ENCODE measurements at places on chromosomes 12 and 14.

- no peak for DNase-seq
Observed at GRCh38 chr12:66438601-66439000, 136.3 kb downstream of the HELB start.

DNA sequence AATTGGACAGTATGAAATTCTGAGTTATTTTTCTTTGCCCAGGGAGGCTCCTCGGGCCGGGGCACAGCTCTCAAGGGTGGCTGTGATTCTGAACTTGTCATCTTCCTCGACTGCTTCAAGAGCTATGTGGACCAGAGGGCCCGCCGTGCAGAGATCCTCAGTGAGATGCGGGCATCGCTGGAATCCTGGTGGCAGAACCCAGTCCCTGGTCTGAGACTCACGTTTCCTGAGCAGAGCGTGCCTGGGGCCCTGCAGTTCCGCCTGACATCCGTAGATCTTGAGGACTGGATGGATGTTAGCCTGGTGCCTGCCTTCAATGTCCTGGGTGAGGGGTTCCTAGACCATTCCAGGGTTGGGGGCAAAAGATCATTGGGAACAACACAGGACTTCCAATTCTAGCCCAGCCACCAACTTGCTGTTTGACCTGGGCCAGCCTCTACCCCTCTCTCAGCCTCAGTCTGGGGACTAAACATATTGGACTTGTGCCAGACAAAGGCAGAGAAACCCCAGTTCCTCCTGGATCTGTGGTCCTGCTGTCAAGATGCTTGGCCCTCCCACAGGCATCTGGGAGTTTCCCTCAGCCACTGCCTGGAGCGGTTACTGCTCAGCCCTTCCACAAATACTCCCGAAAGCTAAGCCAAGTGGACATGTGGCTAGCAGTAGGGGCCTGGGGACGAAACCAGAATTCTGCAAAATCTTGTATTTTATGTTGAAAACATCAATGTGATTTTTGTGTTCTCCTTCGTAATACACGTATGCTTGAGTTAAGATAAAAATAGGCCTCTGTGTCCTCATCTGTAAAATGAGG lies 3.5 kb downstream of the OAS3 start:
- no peak for DNase-seq

- no peak for DNase-seq
Observed at GRCh38 chr12:47053961-47054360, 25.5 kb upstream of the PCED1B start.

DNA sequence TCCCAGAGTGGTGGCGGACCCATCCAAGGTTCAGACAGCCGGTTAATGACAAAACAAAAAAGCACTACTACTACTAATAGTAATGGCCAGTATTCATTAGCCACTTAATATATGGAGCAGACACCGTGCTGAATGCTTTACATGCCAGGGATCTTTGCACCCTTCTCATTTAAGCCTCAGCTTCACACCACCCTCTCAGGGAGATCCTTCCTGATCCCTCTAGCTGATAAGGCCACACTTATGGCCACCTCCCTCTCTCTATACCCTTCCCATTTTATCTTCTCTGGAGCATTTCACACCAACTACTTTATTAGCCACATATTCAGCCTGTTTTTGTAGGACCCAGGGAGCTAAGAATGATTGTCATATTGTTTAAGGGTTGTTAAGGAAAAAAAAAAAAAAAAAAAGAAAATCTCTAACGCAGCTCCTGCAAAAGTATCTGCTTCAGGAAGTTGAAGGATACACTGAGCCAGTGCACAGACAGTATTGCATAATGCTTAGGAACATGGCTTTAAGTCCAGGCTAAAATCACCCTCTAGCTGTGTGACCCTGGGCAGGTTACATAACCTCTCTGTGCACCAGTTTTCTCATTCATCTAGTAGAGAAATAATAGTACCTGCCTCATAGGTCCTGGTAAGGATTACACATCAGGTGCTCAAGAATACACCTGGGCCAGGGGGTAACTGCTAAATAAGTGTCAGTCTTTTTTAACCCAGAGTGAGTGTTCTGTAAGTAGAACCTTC lies 29.4 kb downstream of the NUAK1 start:
- no peak for DNase-seq

- no peak for DNase-seq
Observed at GRCh38 chr14:68312884-68313610, 479.8 kb downstream of the ZFP36L1 start.

All from sigmoid colon (tissue), 7 donors.